ENCODE measurements at places on chromosomes 12 and 14.

GRCh38 chr12:132593938-132594358 lies 16.4 kb downstream of the LRCOL1 start:
- DNase-seq = no peak

DNA sequence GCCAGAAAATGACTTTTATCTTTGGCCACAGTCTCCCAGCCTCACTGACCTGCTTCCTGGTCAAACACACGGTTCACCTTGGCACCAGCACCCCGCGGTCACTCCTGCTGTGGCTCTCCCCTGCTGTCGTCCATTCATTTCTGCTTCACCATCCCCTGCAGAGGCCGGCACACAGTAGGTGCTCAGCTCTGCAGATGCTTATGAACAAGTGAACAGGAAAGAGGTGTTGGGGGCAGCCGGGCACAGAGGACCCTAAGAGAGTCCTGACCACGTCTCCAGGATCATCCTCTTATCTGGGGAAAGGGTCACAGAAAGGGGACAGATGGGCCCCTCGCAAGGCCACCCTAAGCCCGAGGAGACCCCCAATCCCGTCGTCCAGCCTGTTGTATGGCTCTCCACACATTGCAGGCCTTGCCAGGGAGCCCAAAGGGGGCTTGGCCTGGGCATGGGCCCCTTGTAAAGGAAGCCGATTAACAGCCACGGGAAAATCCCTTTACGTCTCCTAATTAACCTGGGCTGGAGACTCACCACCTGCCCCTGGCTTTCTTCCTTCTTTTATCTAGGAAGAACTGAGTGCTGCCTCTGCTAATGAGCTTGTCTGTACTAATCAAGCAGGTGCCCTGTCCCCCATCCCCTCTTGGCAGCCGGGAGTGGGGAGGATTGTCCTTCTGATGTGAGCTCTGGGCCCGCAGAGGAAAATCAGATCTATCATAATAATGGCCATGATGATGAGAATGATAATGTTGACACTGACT lies 119.2 kb downstream of the AACS start:
- no peak for DNase-seq

GRCh38 chr12:11535127-11535526 lies 114.3 kb upstream of the ETV6 start:
- DNase-seq = no peak

GRCh38 chr12:111788178-111788654 lies 21.5 kb downstream of the ALDH2 start:
- DNase-seq = no peak

DNA sequence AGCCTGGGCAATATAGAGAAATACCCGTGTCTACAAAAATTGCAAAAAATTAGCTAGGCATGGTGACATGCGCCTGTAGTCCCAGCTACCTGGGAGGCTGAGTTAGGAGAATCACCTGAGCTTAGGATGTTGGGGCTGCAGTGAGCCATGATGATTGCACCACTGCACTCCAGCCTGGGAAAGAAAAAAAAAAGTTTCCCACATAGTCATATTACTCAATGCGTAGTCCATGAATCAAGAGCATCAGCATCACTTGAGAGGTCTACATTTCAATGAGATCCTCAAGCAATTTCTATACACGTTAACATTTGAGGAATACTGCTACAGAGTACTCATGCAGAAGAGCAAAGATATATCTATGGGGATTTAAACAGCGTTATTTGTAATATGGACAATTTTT lies 5.2 kb upstream of the LRRC23 start:
- no peak for DNase-seq

DNA sequence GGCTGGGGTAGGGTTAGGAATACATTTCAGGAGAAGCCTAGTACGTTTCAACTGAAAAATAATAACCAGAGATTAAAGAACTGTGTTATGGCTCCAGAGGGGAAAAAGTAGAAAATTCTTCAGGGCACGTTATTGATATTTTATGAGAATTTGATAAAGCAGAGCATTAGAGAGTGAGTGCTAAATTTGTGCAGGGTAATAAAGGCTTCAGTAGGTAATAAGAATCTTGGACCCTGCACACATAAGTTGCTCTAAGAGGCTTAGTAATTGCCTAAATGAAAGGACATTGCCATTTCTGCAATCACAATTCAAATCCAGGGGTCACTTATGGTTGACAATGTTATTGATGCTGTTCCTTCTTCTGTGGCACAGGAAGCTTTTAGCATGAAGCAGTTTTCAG lies 439.4 kb upstream of the DCN start:
- no peak for DNase-seq

GRCh38 chr12:55633151-55633550 lies 3.5 kb upstream of the OR10P1 start:
- DNase-seq = no peak

DNA sequence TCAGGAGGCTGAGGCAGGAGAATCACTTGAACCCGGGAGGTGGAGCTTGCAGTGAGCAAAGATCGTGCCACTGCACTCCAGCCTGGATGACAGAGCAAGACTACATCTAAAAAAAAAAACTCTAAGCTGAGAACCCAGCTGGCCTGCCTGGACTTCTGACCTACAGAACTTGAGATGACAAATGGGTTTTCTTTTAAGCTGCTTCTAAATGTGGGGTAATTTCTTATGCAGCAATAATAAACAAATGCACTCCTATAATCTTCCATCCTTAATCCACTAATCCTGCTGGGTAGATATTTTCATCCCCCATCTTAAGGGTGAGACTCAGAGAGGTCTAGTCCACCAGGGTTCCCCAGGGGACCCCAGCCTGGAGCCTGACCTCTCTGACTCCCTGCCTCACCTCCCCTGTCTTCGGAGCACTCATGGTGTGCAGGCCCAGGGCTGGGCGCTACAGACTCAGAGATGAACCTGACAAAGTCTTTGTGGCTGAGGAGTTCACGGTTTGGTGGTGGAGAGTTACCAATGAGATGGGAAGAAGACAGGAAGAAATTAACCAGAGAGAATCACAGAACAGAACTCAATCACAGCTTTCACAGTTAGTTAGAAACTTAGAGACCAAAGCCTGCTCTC lies 39.7 kb upstream of the BDKRB2 start:
- no peak for DNase-seq

DNA sequence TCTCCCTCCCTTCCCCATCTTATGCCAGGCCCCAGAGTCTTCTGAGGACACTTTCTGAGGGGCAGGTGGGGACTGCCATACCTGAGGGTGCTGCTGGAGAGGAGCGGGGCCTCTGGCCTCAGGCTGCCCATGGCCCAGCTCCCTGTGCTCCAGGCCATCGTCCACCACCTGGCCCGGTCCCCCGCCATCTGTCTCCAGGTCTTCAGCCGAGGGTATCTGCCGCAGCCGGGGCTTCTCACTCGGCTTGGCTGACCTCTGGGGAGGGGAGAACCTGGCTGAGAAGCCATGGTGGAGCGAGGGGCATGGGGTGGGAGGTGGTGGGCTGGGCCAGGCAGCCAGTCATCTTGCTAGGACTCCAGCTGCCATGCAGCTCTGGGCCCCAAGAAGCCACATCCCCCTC lies 21.6 kb downstream of the SLC48A1 start:
- no peak for DNase-seq

DNA sequence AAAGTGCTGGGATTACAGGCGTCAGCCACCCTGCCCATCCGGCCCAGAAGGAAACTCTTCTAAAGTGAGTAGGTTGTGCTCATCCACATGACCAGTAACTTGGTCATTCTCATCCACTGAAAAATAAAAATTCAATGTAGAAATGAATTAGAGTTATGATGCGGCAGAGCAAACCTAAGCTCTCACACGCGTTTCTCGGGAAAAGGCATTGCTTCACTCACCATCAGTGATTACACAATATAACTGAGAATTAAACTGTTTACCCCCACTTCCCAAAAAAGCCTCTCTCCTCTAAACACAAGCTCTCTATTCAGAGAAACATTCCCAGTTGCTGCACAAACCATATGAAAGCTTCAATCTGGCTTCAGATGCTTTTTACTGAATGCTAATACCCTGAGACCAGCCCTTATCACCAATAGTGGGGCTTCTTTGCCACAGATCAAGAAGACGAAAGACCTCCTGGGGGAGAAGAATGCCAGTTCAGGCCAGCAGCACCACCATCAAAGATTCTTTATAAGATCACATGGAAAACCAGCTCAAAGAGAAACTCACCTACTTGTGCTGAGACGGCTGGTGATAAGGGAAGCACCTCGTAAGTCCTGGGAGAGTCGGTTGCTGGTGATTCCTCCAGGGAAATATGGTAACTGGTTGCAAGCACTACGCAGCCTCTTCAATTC lies 121.5 kb upstream of the SFSWAP start:
- no peak for DNase-seq

DNA sequence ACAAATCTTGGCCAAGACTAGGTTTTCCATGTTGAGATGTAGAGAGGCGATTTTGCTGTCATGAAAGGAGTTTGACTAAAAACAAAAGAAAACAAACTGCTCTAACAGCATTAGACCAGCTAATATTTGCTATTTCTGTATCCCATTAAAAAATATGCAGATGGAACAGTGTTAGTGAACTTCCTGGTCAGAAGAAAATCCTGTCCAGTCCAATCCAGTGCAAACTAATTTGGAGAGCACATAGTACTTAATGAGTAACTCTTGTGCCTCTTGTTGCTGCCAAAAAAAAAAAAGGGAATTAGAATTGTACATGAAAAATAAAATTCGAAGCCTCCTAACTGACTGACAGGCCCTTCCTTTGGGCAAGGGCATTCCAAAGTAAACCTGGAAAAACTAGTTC lies 298.8 kb downstream of the ETNK1 start:
- DNase-seq = no peak

GRCh38 chr12:57845478-57846284 lies 848 bp downstream of the CTDSP2 start:
- DNase-seq = no peak

DNA sequence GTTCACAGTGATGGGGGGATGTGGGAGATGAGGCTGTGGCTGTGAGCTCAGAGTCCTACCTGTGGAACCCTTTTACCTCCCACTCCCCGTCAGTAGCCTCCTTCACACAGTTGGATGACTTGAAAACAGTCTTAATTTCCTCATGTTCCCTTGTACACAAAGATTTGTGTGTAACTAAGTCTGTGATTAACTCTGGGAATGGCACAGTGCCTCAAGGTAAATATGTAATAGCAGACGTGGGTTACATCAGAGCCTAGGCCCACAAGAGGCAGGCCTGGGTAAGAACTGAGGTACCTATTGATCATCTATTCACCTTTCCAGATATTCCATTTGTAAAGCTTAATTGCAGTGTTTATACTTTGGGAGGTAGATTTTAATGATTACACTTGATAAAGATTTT lies 5.8 kb upstream of the IGF1 start:
- DNase-seq = no peak

DNA sequence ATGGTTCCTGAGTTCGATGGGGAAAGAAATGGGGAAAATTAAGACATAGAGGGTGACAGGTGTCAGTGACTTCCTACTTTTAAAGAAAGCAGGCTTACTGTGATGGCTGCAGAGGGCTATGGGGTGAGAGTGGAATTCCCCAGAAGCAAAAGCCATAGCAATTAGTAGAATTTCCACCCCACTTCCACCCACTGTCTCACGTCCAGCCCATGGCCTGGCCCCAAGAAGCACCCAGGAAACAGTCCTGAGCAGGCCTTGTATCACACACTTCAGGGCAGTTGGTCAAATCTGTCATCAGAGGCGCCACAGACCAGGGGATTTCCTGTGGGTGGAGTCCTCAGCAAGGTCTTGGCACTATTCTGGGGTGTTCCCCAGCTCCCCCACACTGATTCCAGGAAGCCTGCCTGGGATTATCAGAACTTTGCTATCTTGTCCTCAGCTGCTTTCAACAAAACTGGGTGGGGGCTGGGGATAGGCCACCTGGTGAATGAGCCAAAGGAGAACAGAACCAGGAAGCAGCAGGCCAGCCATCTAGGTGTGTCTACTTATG lies 120.1 kb upstream of the CCND2 start:
- no peak for DNase-seq

DNA sequence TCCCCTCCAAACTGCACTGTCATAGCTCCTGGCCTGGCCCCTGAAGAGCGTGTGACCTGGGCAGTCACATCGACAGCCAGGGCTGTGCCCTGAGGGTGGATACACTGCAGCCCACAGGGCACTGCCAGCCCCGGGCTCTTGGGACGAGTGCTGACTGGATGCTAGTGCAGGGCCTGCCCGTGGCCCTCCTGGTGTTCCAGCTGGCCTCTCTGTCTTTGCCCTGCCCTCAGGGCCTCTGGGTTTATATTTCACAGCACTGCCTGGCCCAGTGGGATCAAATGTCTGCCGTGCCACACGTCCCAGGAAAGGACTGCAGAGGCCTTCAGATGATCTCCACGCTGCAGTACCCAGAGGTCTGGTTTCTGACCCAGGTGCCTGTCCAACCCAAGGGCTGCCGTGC lies 10.1 kb upstream of the CCDC197 start:
- DNase-seq = no peak

DNA sequence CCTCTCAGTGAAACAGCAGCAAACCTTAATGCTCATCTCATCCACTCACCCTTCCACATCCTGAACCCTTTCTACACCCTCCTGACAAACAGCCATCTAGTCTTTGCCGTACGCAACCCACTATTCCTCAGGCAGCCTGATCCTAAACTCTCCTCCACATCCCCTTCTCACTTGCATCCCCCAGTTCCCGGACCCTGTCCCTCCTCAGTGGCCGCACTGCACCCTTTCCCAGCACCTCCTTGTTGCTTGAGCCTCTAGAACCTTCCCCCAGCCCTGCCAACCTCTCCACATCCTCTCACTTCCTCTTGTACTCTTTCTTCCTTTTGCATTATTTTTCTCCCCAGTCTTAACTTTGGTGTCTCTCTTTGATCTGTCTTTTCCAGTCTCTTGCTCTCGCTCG lies 42.9 kb downstream of the IQSEC3 start:
- no peak for DNase-seq

GRCh38 chr14:74836251-74836960 lies 39.5 kb downstream of the PROX2 start:
- DNase-seq = no peak

GRCh38 chr14:77416836-77417235 lies 6.5 kb downstream of the NOXRED1 start:
- no peak for DNase-seq

- DNase-seq = no peak
Observed at GRCh38 chr12:21538061-21538653, 12.1 kb downstream of the SPX start.

GRCh38 chr12:121222847-121223246 lies 12.9 kb downstream of the P2RX4 start:
- DNase-seq = no peak

GRCh38 chr12:37666069-37666781 lies 650.3 kb upstream of the ALG10B start:
- DNase-seq = no peak

GRCh38 chr12:106211973-106212372 lies 35.8 kb downstream of the CKAP4 start:
- DNase-seq = no peak

GRCh38 chr12:104049278-104049902 lies 597 bp downstream of the GLT8D2 start:
- no peak for DNase-seq

All from stimulated activated CD8-positive, alpha-beta memory T cell treated with anti-CD3 and anti-CD28 coated beads, Interleukin-4, amount 100 ng/mL, for 4 hours (primary cell).